ENCODE measurements at places on chromosomes 7 and 10.

- no peak for DNase-seq
Observed at GRCh38 chr7:13139436-13139835, 452.0 kb downstream of the ARL4A start.

GRCh38 chr10:11611248-11612020, at the start of gene USP6NL:
TSS of gene USP6NL (minus strand) at chr10:11611650. CDS start at chr10:11597634, 14,016 bp downstream.
- DNase-seq: peak; percentile 73

DNA sequence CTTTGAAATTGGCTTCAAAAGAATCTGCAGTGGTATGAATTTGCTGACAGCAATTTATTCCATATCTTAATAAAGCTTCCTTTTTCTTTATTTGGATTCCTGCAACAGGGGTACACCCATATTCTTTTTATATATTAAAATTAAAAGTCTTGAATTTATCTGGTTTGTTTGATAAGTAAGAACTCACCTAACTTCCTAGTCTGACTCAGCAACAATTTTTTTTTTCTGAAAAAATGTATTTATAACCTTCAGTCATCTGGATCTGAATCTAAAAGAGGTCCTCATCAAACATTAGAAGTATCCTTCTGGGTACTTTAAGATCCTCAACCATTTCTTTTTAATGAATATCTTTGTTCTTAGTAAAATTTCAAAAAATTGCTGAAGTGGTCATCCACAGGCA, 4.5 kb downstream of the EPHB6 start:
- no peak for DNase-seq

DNA sequence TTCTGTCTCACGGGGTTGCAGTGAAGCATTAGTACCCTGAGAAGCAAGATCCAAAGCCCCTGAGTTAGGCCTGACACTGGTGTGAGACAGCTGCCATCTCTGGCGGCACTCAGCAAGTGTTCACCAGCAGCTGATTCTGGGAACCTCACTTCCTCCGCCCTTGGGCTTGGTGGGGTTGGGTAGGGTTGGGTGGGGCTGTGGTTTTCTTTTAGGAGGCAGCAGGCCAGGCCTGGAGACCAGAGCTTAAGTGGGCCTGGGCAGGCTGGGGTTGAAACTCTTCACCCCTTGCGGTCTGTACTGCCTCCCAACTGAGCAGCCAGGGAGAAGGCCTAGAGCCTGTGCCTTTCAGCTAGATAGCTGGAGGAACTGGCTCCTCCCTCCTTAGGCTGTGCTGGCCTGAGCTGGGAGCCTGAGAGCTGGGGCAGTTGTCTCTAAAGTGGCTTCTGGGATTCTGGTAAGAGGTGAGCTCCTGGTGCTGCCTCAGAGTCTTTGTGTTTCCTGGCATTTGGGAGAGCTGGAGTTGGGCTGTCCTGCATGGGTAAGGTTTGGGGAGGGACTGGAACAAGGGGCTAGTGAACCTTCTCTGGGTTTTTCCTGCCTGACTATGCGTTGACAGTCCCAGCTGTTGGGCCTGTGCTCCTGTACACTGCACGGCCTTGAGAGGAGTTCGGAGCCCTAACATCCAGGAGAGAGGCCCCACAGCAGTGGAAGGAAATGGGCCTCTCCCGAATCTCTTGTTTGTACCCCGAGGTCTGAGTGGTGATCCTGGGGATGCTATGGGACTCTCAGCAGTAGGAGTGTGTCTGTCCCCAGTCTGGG, 5.1 kb downstream of the TSPAN14 start:
- peak; percentile 64 for DNase-seq

DNA sequence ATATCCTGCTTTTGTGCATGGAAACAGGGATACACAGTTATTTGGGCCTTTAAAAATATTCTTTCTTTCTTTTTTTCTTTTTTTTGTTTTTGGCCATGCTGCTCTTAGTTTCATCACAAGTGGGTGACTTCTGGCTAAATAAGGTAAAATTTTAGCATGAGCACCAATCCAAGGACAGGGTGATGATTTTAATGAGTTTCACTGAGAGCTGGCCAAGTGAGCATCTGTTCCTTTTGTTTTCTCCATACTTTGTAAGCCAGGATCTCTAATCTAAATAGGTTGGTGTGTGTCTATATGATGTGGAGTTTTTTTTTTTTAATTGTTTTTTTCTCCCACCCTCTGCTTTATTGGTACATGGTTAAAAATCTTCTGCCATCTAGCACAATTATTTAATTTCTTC, 106.8 kb downstream of the POLL start:
- no peak for DNase-seq

GRCh38 chr10:118409295-118409694, 67.2 kb upstream of the FAM204A start:
- no peak for DNase-seq

GRCh38 chr7:145212050-145212449, 376.2 kb upstream of the TPK1 start:
- DNase-seq: no peak

- peak; percentile 74 for DNase-seq
Observed at GRCh38 chr7:40211276-40212003, 76.6 kb downstream of the SUGCT start.

DNA sequence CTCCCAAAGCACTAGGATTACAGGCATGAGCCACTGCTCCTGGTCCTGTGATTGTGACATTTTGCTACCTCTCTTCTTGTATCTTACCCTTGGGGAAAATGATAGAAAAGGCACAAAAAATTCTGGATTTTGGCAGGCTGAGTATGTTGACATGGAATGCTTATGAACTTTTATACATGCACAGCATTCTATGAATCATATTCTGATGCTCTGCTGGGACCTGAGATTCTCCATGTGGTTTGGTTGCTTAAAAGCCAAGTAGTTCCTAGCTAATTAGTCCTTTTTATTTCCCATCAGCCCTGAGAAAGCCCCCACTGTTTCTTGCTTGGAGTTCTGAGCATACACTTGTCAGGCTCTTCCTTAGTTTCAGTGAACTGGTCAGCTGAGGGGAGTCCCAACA, 8.3 kb upstream of the KAZALD1 start:
- no peak for DNase-seq
